ENCODE measurements at places on chromosomes 12 and 14.

DNA sequence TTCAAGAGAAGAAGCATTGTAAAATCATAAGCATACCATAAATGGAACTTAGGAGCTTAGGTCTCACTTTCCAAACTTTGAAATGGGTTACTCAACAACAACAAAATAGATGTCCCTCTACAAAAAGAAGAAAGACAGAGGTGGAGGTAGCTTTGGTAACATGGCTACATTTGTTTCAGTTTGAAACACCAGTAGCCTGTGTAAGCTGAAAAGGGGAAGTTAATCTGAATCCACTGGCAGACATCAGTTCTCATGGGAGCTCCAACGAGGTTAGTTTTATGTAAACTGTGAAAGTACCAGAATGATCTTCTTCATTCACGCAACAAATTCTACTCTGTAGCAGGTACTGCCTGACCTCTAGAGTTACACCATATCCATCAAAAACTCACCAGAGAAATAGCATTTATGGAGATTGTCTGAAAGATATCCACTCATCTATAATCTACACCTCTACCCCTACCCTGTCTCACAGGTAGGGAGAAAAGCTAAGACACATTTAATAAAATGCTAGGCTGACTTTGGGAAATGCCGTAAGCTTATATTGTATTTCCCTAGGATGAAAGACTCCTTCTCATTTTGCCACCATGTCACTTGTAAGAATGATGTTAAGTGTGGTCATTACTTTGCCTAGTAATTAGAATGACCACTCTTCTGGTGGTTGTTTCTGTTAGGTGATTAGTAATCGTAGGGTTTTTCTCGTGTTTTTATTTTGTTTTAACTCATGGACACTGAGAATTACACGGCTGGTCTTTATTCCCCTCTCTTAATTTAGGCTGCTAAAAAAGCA, 224.1 kb downstream of the ASCL1 start:
- no peaks in the 10 kb centered on the region for H3K36me3 ChIP-seq
- H3K4me1 ChIP-seq: no peaks in the 10 kb centered on the region
- H3K27ac ChIP-seq: no peak overlapping the region

DNA sequence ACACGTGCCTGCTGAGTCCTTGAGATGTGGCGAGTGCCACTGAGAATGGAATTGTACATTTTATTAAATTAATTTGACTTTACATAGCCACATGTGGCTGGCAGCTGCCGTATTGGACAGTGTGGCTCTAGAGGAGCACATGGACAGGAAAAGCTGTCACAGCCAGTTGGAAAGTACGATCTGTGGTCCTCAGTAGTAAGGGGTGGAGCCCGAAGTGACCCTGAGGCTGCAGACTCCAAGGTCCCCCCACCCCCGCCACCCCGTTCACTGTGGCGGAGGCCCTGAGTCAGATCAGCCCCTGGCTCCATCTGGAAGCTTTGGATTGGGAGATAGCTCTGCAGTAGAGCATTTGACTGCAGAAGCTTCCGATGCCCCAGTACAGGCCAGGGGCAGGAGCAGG, 25.8 kb upstream of the BEGAIN start:
- no peak overlapping the region for H3K27ac ChIP-seq
- no peak overlapping the region for H3K4me3 ChIP-seq
- peaks cover 54% of the 10 kb centered on the region for H3K27me3 ChIP-seq
- H3K36me3 ChIP-seq: no peaks in the 10 kb centered on the region
- DNase-seq: no peak
- peaks cover 5% of the 10 kb centered on the region for H3K4me1 ChIP-seq

- H3K4me1 ChIP-seq: peaks cover 26% of the 10 kb centered on the region
- H3K27me3 ChIP-seq: peaks cover 4% of the 10 kb centered on the region
- H3K4me3 ChIP-seq: no peak overlapping the region
- DNase-seq: peak; percentile 87
- H3K36me3 ChIP-seq: no peaks in the 10 kb centered on the region
Observed at GRCh38 chr12:30996255-30996654, 69.7 kb downstream of the TSPAN11 start.

- no peaks in the 10 kb centered on the region for H3K4me1 ChIP-seq
- DNase-seq: peak; percentile 73
- no peaks in the 10 kb centered on the region for H3K36me3 ChIP-seq
- H3K27me3 ChIP-seq: no peaks in the 10 kb centered on the region
Observed at GRCh38 chr12:86137936-86138335, 118.3 kb downstream of the MGAT4C start.

DNA sequence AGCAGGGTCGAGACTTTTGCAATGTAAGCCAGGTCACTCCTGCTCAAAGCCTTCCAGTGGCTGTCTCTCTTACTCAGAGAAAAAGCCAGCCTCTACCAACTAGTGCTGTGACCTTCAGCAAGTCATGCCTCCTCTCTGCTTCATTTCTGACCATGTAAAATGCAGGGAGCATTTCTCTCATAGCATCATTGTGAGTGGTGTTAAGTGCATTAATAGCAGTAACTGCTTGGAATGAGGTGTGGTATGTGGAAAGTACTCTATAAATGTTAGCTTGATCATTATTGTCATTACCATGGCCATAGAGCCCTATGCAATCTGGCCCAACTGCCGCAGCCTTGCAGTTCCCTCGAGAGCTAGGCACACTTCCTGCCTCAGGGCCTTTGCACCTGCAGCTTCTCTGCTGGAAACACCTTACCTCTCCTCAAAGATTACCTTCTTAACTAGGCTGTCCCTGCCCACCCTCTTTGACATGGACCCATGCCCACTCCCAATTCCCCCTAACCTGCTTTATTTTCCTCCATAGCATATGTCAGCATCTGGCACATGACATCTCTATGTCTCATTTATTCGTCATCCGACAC, 10.9 kb downstream of the PLEKHD1 start:
- H3K27ac ChIP-seq: no peak overlapping the region
- no peak for DNase-seq
- H3K4me3 ChIP-seq: no peak overlapping the region
- H3K36me3 ChIP-seq: no peaks in the 10 kb centered on the region
- peaks cover 60% of the 10 kb centered on the region for H3K27me3 ChIP-seq

DNA sequence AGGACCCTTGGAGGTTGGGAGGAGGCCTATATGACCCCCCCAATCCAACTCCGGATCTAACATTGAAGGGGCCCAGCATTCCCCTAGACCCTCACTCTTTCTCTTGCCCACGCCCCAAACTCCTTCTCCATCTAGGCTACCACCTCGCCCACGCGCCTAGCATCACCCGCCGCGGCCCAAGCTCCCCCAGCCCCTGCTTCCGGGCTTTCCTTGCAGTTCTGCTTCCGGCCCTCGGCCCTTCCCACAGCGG, 445 bp downstream of the CERS5 start:
- H3K27ac ChIP-seq: peak overlapping the region; percentile 74
- H3K36me3 ChIP-seq: no peaks in the 10 kb centered on the region
- DNase-seq: no peak
- H3K4me1 ChIP-seq: peaks cover 1% of the 10 kb centered on the region
- H3K27me3 ChIP-seq: no peaks in the 10 kb centered on the region

GRCh38 chr12:13247596-13247995, 51.1 kb downstream of the EMP1 start:
- H3K4me1 ChIP-seq: peaks cover 5% of the 10 kb centered on the region
- no peaks in the 10 kb centered on the region for H3K27me3 ChIP-seq
- DNase-seq: no peak
- no peak overlapping the region for H3K27ac ChIP-seq
- H3K4me3 ChIP-seq: no peak overlapping the region

GRCh38 chr12:94954029-94954685, 49.3 kb downstream of the NDUFA12 start:
- peaks cover 6% of the 10 kb centered on the region for H3K27me3 ChIP-seq
- DNase-seq: peak; percentile 42
- H3K27ac ChIP-seq: no peak overlapping the region
- no peaks in the 10 kb centered on the region for H3K4me1 ChIP-seq
- H3K36me3 ChIP-seq: no peaks in the 10 kb centered on the region

- no peaks in the 10 kb centered on the region for H3K36me3 ChIP-seq
- H3K27me3 ChIP-seq: no peaks in the 10 kb centered on the region
- no peak overlapping the region for H3K27ac ChIP-seq
- H3K4me3 ChIP-seq: no peak overlapping the region
- no peak for DNase-seq
Observed at GRCh38 chr12:104519190-104520019, 62.7 kb downstream of the CHST11 start.

DNA sequence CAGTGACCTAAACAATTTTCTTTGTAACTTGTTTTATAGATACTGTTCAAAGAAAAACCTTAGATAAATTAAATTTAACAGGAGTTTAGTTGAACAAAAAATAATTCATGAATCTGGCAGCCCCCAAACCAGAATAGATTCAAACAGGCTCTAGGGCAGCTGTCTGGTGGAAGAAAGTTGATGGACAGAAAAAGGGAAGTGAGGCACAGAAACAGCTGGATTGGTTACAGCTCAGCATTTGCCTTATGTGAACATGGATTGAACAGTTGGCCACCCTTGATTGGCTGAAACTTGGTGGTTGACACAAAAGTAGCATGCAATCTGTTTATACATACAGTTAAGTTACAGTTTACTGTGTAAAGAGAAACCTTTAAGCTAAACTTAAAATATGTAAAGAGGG, 954.3 kb upstream of the FLRT2 start:
- no peaks in the 10 kb centered on the region for H3K4me1 ChIP-seq
- no peak for DNase-seq
- no peaks in the 10 kb centered on the region for H3K27me3 ChIP-seq
- no peak overlapping the region for H3K4me3 ChIP-seq

DNA sequence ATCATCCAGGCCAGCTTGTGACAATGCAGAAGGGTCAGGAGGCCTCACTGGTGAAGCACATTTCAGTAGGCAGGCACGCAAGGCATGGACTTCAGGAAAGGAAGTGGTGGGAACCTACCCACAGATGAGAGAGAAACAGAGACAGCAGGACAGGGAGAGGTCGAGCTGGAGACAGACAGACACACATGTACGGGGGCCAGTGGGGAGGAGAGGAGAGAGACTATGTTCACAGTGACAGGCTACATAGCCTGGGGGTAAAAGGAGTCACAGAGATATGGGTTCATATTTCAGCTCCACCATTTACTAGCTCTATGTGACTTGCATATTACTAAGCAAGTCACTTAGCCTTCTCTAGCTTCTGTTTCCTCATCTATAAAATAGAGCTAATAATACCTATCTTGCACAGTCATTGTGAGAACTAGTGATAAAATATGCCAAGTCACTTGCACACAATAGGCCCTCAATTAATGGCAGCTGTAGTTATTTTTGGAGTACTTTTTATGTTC, 91.1 kb upstream of the FUT8 start:
- H3K4me1 ChIP-seq: peaks cover 1% of the 10 kb centered on the region
- no peaks in the 10 kb centered on the region for H3K27me3 ChIP-seq
- no peak overlapping the region for H3K4me3 ChIP-seq
- H3K36me3 ChIP-seq: no peaks in the 10 kb centered on the region
- H3K27ac ChIP-seq: no peak overlapping the region

Data from mesenchymal stem cell (in vitro differentiated cells and primary cell).